ENCODE measurements at places on chromosomes 2 and 18. TPM values are rescaled to one million over a fixed set of nuclear protein-coding genes. Genes with fewer than 3 reads are reported as not detected.

DNA sequence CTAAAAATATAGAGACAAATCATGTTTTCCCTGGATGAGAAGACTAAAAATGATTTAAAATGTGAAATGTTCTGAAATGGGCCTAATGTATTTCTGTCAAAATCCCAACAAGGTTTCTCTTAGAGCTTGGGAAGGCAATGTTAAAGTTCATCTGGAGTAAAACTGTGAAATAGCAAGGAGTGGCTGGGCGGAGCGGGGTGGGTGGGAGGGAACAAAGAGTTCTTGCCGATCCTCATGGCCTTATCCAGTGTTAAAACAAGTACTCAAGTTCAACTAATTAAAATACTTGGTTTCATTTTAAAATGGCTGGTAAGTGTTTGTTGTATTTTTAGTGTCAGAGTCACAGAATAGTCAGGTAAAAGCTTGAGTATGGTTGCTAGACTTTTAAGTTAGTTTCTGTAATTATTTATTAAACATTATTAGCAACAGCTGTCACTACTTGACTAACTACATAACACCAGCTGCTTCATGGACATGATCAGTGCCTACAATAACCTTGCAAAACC lies 87.3 kb downstream of the RTN4 start:
- no peak for DNase-seq

The RUFY4 gene
- not detected for total RNA-seq

- DNase-seq, result peak; percentile 78
Measured at GRCh38 chr2:96174251-96175144, 29.3 kb upstream of the DUSP2 start.

DNA sequence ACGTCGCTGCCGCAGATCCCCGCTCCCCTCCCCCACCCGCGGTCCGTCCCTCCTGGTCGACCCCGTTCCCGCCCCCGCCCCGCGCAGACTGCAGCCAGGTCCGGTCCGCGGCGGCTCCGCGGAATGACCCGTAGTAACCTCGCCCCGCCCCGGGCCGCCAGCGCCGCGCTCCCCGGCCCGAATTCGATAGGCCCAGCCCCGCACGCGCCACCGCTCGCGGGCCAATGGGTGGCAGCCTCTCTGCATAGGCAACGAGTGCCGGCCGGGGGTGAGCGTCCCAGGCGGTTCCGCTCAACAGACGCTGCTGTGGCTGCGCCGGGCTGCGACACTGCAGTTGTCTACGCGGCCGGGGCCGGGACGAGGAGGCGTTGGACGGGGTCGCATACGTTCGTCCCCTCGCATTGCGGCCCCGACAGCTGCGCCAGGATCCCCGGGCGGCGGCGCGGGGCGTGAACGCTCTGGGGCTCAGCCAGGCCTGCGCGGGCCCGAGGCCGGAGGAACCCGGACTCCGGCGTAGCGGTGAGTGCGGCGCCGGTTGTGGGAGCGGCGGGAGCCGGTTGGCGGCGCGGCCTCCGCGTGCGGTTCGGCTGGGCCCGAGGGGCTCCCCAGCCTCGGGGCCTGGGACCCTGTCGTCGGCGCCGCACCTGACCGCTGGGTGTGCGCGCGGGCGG lies at the start of gene ACSL3:
Gene ACSL3, plus strand, starts transcription at position 297 of the 671 bp plus-strand sequence. CDS start 47,737 bp downstream, outside the sequence.
- peak; percentile 99 for DNase-seq

- DNase-seq, result no peak
Measured at GRCh38 chr2:21163213-21163612, 39.4 kb downstream of the TDRD15 start.

The LIMS3 gene
- total RNA-seq, result not detected

GRCh38 chr2:134988994-134989605 lies 58.1 kb downstream of the MAP3K19 start:
- no peak for DNase-seq

The TUBA3E gene
- not detected for total RNA-seq

GRCh38 chr2:171959998-171960397 lies 37.7 kb downstream of the HAT1 start:
- no peak for DNase-seq

The MARCO gene
- total RNA-seq, result 38.8 TPM

The MREG gene
- 6.2 TPM for total RNA-seq

GRCh38 chr18:31857526-31858106 lies 85.3 kb downstream of the TRAPPC8 start:
- DNase-seq, result no peak

The GREB1 gene
- total RNA-seq, result 22.4 TPM

DNA sequence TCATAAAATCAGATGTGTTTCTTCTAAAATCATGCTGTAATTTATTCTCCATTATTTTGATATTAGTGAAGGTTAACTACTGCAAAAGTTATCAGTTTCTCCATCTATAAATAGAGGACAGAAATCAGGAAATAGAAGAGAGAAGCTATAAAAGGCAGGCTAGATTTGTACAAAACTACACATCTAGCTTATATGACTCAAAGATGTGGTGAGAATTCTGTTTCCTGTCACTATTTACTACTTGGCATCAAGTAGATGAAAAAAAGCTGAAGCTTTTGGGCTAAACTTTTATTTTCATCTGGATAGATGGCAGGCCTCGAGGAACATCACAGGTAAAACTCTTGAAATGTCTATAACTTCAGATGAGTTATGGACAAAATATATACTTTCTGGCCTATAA lies 49.8 kb upstream of the NAB1 start:
- no peak for DNase-seq

The B3GNT7 gene
- total RNA-seq, result 1.6 TPM

The LGALSL gene
- 5.5 TPM for total RNA-seq

The CNDP2 gene
- 243 TPM for total RNA-seq

- DNase-seq, result no peak
Measured at GRCh38 chr18:46842583-46842982, 74.7 kb downstream of the PIAS2 start.

- no peak for DNase-seq
Measured at GRCh38 chr2:168169097-168169745, 78.2 kb downstream of the STK39 start.

- peak; percentile 26 for DNase-seq
Measured at GRCh38 chr2:86042256-86043168, 63.2 kb downstream of the POLR1A start.

GRCh38 chr2:86223140-86223926 lies 24.1 kb downstream of the MRPL35 start:
- DNase-seq, result peak; percentile 37

The GRP gene
- not detected for total RNA-seq

The GAL3ST2 gene
- 0.55 TPM for total RNA-seq

DNA sequence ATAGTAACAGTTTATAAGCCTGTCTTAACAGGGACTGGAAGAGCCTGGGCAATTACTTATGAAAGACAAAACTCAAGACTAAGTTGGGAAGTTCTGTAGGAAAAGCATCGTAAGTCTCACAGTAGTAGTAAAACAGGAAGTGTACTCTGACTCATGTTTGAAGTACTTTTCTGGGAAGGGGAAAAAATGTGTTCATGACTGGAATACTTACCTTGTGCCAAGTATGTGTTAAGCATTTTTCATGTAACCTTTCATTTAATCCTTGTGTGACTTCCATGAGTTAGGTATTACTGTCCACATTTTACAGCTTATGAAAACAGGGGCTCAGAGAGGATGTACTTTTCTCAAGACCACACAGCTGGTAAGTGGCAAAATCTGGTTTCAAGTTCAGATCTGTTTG lies 13.7 kb upstream of the SKOR2 start:
- no peak for DNase-seq

- DNase-seq, result peak; percentile 96
Measured at GRCh38 chr2:86194751-86195054, 559 bp downstream of the IMMT start.

GRCh38 chr18:54386043-54386442 lies 28.3 kb downstream of the C18orf54 start:
- DNase-seq, result no peak

GRCh38 chr18:66168685-66169235 lies 417.9 kb downstream of the CDH7 start:
- DNase-seq, result no peak

- no peak for DNase-seq
Measured at GRCh38 chr18:50558157-50558556, 1.7 kb upstream of the MAPK4 start.

DNA sequence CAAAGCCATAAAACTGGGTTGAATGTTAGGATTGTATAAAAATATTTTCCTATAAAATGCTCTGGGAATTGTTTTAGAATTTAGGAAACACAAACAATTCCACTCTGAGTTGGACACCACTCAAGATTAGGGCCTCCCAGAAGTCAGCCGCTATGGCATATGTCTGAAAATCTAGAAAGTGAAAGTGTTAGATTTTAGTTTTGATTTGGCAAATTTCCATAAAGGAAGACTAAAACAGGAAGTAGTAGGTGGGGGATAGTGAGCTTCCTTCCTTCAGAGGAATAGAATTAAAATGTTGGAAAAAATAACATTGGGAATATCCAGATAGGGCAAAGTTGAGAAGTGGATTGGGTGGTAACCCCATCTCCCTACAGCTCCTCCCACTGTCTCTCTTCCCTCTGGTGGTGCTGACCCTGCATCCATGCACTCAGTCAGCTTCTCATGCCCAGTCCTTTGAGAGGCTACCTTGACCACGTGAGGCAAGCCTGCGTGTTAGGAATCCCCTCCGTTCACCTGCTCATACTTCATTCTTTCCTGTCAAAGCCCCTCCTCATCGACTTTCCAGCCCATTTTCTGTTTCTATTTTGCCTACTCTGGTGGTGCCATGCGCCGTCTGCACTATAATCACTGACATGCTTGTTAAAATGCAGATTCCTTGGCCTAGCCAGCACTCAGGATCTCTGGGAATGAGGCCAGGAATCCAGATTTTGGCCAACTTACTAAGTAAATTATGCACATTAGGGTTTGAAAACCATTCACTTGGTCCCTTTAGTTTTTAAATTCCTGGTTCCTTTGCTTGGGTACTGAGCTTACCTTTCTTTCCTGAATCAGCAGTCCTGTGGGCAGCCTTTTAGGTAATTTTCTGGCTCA lies 83.5 kb downstream of the POLE4 start:
- DNase-seq, result no peak

The GALNT3 gene
- 1.1 TPM for total RNA-seq

- DNase-seq, result no peak
Measured at GRCh38 chr2:27134781-27135477, 493 bp upstream of the PREB start.

GRCh38 chr2:176174382-176174823 lies 14.1 kb upstream of the HOXD1 start:
- no peak for DNase-seq

DNA sequence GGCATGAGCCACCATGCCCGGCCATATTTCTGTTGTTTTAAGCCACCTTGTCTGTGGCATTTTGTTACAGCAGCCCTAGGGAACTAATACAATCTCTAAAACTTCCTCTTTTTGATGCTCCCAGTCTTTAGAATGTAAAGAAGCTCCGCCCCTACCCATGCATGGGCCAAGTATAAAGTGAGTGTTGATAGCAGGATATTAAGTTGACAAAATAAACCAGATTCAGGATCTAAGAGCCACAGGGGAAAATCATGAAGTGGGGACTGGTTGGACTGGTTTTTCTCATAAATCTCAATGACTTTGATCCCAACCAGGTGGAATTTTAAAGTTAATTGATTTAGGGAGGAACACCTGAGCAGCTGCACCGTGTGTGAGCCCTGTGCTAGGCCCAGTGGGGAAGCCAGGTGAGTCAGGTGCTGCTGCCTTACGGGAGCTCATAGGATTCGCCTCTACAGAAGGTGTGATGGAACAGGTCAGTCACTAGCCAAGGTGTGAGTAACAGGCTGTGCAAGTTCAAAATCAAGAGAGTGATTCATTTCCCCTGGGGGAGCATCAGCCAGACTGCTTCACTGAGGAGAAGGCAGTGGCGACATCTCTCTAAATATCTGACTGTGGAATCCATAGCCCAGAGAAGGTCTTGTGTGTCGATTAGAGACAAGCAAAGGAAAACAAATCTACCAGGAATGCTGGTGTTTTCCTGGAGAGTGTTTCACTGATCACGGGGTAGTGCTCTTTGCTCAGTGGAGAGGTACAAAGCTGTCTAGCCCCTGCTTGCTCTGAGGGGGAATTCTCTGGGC lies 63.0 kb upstream of the MSH2 start:
- DNase-seq, result no peak

The REG3A gene
- 0.45 TPM for total RNA-seq

The CARF gene
- total RNA-seq, result 3.6 TPM

DNA sequence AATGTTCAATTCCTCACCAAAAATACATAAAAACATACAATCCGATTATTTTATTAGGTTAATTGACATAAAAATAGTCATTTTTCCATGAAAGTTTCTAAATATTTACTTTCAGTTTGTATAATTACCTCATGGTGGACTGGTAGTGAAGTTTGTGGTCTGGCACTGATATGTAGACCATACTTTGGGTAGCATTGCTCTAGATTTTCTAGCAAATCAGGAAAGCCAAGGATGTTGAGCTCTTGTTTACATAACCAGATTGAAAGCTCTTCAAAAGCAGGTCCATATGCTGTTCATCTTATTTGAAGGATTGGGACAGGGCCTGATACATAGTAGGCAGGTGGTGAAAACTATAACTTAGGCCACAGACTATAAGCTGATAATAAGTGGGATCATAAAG lies 61.8 kb downstream of the COMMD1 start:
- DNase-seq, result no peak

GRCh38 chr2:73202156-73203054 lies at the start of gene NOTO:
NOTO (plus strand) TSS chr2:73202574; CDS start chr2:73202667, 93 bp downstream.
- DNase-seq, result no peak

The ARHGAP15 gene
- 2.3 TPM for total RNA-seq

DNA sequence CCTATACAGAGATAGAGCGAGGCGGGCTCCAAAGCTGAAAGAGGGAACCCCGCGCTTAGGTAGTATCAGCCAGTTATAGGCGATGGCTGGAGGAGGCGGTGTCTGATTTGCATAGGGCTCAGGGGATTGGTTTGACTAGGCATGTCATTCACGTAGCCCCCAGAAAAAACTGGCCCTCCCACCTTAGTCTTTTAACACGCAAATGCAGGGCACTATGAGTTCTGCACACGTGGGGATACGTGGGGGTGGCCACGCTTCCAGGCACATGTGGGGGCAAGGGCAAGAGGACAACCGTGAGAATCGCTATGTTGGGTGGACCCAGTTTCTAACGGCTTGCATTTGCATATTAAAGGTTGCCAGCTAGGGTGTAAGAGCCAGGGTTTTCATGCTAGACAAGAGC lies 56.7 kb upstream of the MSTN start:
- DNase-seq, result peak; percentile 48

The IL1RL2 gene
- 2.5 TPM for total RNA-seq

- DNase-seq, result peak; percentile 38
Measured at GRCh38 chr2:128263902-128264331, 54.8 kb downstream of the HS6ST1 start.

DNA sequence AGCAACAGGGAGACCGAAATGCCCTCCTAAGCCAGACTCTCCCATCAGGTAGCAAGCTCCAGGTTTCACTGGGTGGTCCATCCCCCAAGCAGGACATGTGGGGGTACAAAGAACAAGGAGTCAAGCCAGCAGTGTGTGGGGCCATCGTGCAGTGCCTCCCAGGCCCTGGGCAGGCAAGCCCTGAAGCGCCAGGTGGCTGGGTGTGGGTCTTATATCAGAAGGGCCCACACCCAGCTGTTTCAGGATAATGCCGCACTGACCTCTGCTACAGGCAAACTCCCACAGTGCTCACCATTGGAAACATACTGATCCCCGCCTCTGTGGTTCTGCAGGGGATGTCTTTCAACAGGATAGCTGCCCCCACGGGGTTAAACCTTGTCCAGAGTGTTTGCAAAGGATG lies 174.2 kb upstream of the SMAD2 start:
- no peak for DNase-seq

- DNase-seq, result no peak
Measured at GRCh38 chr18:5456577-5457461, 87.0 kb downstream of the EPB41L3 start.

- DNase-seq, result peak; percentile 51
Measured at GRCh38 chr2:218959141-218959731, at the start of gene CDK5R2. CDK5R2 (plus strand) TSS chr2:218959666; CDS start chr2:218959821, 155 bp downstream.

The TMEM87B gene
- 7.5 TPM for total RNA-seq

- no peak for DNase-seq
Measured at GRCh38 chr2:3173031-3173430, 204.6 kb downstream of the EIPR1 start.

Measured in left lobe of liver (tissue), 2 donors.